Glutamatergic neuron (in vitro differentiated cells): ENCODE measurements at places on chromosomes 12 and 14. TPM values are rescaled to one million over a fixed set of nuclear protein-coding genes. Genes with fewer than 3 reads are reported as not detected.

Gene DNAH10
- total RNA-seq, result 0.66 TPM

Gene PLEKHG7
- total RNA-seq, result not detected

Gene AQP2
- total RNA-seq, result not detected

DNA sequence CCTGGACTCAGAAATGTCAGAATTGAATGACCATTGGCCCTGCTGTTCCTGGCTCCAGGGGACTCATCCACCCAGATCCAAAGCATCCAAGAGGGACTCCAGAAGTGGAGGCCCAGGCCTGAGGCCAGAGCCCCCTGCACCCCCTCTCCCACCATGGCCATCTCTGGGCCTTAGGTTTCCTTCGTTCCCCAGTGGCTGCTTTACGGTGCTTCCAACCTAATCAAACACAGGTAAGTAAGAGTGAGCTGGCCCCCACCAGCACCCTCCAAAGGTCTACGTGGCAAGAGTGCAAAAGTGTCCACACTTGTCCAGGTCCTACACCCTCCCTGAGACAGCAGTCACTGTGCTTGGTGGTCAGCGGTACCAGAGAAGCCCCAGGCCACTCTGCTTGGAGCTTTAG, 139.0 kb downstream of the DPF3 start:
- H3K36me3 ChIP-seq, result peaks cover 20% of the 10 kb centered on the region
- no peaks in the 10 kb centered on the region for H3K27me3 ChIP-seq
- DNase-seq, result no peak
- no peak overlapping the region for H3K27ac ChIP-seq
- peaks cover 3% of the 10 kb centered on the region for H3K4me1 ChIP-seq
- no peak overlapping the region for H3K4me3 ChIP-seq

Gene PPP1R1A
- total RNA-seq, result 47.6 TPM

DNA sequence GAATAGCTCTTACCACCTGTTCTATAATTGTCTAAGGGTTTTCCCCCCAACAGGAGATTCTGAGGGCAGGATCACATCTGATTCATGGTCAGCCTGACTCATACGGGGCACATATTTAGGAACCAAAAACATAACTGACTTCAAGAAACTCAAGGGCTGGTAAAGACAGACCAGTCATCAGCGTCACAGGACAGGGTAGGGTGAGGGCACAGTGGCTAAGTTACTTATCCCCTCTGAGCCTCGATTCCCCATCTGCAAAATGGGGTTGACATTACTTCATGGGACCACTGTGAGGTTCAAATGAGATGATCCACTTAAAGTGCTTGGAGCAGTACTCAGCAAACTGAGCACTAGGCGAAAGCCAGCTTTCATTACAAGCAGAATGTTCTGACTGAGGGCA, 606 bp downstream of the CINP start:
- no peaks in the 10 kb centered on the region for H3K27me3 ChIP-seq
- no peak for DNase-seq
- H3K4me1 ChIP-seq, result peaks cover 10% of the 10 kb centered on the region
- no peaks in the 10 kb centered on the region for H3K36me3 ChIP-seq
- peak overlapping the region; percentile 94 for H3K27ac ChIP-seq

DNA sequence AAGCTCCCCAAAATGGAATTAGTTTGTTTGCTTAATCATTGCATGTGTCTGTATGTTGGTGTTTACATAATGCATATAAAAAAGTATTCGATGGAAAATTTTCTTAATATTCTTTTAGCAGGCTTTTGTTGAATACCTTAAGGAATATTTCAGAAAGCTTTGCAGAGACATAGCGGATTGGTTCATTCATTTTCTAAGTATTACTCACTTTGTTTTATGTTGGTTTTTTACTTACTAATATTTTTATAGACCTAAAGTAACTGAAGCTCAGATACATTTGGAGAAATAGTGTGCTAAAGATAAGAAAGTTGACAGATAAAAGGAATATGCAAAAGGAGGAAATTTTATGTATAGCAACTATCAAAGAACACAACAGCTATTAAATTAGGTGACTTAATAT, 191.0 kb downstream of the ERC1 start:
- no peaks in the 10 kb centered on the region for H3K4me1 ChIP-seq
- no peak overlapping the region for H3K4me3 ChIP-seq
- no peak overlapping the region for H3K27ac ChIP-seq

GRCh38 chr14:56156096-56156495, 37.9 kb downstream of the PELI2 start:
- DNase-seq, result no peak
- peaks cover 3% of the 10 kb centered on the region for H3K27me3 ChIP-seq
- no peak overlapping the region for H3K4me3 ChIP-seq
- no peak overlapping the region for H3K27ac ChIP-seq
- no peaks in the 10 kb centered on the region for H3K36me3 ChIP-seq

GRCh38 chr14:76920331-76921087, 94.3 kb downstream of the LRRC74A start:
- peaks cover 74% of the 10 kb centered on the region for H3K4me1 ChIP-seq
- peak overlapping the region; percentile 98 for H3K27ac ChIP-seq
- H3K36me3 ChIP-seq, result no peaks in the 10 kb centered on the region
- peak overlapping the region; percentile 78 for H3K4me3 ChIP-seq
- peak; percentile 84 for DNase-seq
